ENCODE measurements at places on chromosomes 1 and 21.

DNA sequence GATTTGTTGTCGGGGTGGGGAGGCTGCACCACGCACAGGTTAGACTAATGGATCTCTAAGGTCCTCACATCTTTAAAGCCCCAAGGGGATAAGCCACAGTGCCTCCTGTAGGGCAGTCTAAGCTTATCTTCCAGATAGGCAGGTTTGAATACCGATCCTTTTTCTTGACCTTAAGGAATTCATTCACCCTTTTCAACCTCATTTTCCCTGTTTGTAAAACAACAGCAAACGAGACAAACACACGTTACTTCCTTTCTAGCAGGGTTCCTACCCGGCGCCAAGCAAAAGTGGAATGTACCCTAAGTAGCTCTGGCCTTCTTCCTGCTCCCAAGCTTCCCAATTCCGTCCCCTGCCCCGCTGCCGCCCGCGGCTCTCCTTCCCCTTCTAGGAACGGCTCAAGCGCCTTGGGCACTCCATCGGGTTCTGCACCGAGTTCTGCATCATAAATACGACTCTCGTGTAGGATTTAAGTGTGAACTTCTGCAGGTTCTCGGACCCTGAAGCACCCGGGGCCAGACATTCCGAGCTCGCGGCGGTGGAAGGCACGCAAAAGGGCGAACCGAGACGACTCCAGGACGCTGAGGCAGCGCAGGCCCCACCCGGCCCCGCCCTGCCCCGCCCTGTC is 548 bp upstream of the CDC20 start:
- DNase-seq, result peak; percentile 41

DNA sequence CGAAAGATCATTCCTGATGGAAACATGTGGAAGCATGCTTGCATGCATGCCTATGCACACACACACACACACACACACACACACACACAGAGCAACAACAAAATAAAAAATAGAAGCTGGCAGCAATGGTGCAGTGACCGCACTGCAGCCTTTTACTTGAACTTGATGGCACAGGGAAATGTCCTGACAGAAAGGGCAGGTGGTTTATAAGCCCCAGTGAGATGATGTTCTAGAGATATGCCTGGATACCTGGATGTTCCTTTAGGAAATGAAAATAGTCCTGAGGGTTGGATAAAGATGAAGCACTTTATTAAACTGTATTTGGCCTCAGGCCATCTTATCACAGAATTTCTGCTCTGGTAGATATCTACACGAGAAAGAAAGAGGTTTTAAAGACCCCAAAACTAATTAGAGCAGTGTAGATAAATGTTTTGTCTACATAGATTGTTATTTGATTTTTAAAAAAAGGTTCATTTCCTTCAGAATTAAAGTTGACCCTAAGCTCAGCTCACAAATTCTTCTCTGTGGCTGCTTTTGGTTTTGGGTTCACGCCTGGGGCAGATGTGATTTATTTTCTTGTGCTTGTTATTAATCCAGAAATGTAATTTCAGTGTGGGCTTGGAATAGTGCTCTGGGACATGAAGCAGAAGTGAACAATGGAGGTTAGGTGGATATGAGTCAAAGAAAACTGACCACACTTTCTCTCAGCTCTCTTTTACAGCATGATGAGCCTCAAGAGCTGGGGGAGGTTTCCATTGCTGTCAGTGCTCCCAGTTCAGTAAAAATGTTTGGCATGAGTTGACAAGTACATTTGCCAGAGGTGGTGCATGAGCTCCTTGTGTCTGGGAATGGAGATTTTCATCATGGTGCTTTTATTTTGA is 22.9 kb downstream of the ADAM30 start:
- no peak for DNase-seq

GRCh38 chr1:101112051-101112780 is 86.6 kb upstream of the DPH5 start:
- no peak for DNase-seq

DNA sequence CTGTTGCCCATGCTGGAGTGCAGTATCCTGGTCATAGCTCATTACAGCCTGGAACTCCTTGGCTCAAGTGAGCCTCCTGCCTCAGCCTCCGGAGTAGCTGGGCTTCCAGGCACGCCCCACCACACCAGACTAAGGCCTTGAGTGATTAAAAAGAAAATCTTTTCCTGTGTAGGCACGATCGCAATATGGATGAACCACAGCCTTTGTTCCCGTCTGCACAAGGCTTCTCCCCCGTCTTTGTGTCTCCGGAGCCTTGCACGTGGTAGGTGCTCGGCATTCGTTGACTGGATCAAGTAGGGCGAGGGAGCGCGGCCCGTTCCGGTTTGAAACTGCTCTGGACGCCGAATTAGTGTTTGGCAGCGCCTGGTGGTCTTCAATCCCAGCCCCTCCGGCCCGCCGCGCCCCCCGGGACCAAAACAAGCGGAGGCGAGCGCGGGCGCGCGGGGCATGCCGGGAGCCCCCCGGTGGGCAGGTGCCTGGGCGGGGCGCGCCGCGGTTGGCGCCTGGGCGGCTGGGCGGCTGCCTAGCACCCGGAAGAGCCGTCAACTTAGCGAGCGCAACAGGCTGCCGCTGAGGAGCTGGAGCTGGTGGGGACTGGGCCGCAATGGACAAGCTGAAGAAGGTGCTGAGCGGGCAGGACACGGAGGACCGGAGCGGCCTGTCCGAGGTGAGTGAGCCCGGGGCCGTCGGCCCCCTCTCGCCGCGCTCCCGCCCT is at the start of gene SFT2D2:
SFT2D2 (plus strand) TSS at position 529 of the 715 bp plus-strand sequence; CDS start at position 605, 76 bp downstream.
- DNase-seq, result peak; percentile 81

- DNase-seq, result no peak
These were observed 151.7 kb downstream of the HLX start for GRCh38 chr1:221030990-221031389.

- no peak for DNase-seq
These were observed 76.4 kb downstream of the ACBD6 start for GRCh38 chr1:180425952-180426351.

GRCh38 chr1:50175719-50176639 is 67.3 kb downstream of the ELAVL4 start:
- no peak for DNase-seq

DNA sequence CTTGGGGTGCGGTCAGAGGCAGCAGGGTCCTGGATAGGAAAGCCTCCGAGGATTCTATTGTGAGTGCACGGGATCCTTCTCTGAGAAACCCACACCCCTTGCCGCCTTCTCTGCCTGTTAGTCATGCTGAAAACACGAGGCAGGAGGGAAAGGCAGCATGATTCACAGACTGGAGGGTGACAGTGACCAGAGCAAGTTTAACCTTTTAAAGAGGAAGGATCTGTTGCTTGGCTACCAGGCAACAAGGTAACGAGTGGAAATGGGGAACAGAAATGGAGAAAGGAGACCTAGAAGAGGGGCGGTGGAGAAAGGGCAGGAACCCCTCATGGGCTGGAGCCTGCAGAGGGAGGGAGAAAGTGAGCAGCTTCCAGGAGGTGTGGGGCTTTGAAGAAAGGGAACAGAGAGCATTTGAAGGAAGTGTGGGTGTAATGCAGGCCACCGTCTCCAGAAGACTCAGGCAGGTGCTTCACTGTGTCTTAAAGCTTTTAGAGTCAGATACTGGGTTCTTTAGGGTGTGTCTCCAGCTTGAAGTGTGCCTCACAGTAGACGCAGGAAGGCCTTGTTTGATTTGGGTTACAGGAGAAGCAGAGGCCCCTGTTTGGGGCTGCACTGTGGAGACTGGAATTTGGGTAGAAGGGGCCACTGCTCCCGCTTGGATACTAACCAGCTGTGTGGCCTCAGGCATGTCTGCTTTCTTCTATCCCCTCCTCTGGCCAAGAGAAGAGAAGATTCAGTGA is 19.1 kb downstream of the OPTC start:
- no peak for DNase-seq

DNA sequence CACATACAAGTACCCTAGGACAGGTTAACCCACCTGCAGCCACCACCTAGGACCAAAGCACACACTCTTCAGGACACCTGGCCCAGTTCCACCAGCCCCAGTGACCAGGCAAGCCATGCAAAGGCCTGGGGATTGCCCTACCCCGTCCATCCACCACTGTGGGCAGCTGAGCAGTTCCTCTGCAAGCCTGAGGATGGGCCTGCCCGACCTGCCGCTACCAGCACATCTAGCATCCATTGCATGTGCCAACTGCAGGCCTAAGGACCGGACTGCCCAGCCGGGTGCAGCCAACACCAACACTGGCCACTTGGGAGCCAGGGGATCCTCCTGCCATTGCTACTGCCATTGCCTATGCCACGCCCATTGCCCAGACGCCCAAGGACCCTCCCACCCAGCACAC is 558.3 kb downstream of the SMYD3 start:
- no peak for DNase-seq

GRCh38 chr1:182331387-182331786 is 60.2 kb downstream of the GLUL start:
- no peak for DNase-seq

DNA sequence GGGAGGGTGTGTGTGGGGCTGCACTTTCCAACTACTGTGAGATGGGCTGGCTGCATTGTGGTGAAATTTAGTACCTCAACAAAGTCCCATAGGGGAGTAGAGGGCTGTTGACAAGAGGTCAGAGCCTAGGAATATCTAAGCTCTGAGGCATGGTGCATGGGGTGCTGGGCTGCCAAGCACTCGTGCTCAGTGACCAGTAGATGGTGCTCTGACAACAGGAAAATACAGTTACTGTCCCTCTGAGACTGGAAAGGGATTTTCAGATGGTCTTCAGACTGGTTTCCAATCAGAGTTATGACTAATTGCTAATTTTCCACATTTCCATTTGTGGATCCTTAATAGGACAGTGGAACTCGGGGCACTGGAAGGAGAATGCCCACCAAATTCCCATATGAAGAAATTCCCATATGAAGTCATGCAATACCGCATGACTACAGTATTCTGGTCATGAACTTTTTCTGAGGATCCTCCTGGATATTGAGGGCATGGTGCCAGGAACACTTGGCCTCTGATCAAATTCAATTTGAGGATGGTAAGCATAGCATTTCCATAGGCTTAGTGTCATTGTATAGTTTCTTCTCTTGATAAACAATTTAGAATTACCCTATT is 4.1 kb upstream of the CACNA1E start:
- peak; percentile 62 for DNase-seq

DNA sequence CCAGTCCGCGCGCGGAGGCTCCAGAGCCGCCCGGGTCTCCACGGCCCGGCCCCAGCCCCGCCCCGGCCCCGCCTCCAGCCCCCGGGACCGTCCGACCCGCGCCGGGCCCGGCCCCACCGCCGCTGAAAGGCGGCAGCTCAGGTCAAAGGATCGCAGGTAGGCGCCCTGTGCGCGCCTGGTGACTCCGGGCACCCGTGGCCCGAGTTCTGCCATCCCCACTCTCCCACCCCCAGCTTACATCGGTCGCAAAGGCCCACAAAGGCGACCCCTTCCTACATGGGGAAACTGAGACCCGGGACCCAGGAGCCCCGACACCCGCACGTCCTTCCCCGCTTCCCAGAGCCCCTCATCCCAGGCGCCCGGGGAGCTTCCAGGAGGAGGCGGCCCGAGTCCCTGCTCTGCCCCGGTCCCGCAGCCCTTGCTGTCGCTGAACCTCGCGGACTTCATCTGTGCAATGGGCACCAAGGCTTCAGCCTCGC is at the start of gene TMEM200B:
TMEM200B (minus strand) TSS at position 17 of the 479 bp plus-strand sequence. CDS start 2,075 bp downstream, outside the sequence.
- DNase-seq, result no peak

GRCh38 chr1:205246351-205247119 is 18.8 kb downstream of the TMCC2 start:
- no peak for DNase-seq

- DNase-seq, result no peak
These were observed 150.8 kb downstream of the VPS13D start for GRCh38 chr1:12380326-12381249.

- no peak for DNase-seq
These were observed 73.4 kb downstream of the PLPPR5 start for GRCh38 chr1:98931128-98931835.

- no peak for DNase-seq
These were observed 31.2 kb upstream of the CASZ1 start for GRCh38 chr1:10827377-10828333.

DNA sequence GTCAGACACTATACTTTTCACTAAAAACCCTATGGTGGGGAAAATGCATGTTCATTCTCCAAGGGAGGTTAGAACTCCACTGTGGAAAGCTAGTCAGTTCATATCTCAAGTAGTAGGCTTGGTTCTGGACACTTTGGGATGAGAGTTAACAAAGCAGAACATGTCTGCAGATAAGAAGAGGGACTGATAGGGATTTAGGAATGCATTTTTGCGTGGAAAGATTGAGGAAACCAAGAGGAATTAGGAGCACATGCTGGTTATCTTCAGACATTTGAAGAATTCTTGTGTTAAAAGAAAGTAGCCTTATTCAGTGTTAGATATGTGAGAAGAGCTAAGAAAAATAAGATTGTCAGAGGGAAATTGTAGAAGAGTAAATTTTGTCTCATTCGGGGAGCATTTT is 1.2 kb upstream of the GRIK1 start:
- DNase-seq, result no peak

DNA sequence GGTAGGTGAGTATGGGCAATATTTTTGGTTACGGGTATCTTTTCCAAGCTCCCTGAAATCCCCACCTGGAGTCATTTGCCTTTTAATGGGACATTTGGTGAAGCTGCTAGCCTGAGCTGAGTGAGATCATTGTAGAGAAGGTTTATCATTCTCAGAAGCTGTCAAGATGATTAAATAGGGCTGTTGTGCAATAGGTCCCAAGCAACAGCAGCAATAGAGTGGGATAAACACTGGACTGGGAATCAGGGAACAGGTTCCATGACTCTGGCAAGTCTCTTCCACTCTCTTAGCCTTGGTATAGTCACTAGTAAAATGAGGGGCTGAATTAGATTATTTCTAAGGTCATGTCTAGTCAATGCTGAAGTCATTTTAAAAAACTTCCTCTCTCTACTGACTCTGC is 30.3 kb upstream of the FAM78B start:
- DNase-seq, result no peak

DNA sequence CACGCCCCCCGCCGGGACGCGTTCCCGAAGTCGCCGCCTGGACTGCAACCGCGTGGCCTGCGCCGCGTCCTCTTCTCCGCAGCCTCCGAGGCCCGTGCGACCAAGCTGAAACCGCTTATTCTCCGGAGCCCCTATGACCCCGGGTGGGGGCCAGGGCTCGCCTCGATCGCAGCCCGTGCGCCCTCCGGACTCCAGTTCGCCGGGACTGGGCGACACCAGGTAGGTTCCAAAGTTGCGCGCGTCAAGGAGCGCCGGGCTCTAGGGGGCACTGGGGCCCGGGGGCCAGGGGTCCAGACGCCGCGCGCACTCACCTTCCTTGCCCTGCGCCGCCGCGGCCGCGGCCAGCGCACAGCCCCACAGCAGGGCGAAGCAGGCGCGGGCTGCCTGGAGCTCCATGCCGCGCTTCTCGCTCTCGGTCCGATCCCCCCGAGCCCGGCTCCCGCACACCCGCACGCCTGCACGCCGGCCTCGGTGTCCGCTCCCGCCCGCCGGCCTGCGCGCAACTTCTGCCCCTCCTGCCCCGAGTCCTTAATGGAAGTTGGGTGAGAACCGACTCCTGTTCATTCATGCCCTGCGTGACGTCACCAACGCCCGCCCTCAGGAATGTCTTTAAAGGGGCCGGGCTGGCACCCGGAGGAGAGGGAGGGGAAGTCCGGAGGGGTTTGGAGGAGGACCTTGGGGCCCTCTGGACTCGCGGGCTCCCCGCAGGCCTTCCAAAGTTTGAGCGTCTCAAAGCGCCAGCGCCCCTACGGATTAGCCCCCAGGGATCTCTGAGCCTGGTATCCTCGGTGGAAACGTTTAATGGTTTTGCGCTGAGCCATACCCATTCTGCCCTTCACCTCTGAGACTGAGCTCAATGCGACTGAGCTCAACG is at the start of gene EPHA2:
EPHA2 (minus strand) TSS at position 533 of the 874 bp plus-strand sequence; CDS start at position 396, 137 bp downstream.
- DNase-seq, result no peak

GRCh38 chr21:17390569-17390968 is 122.3 kb upstream of the CXADR start:
- no peak for DNase-seq

GRCh38 chr1:78603206-78603605 is 17.0 kb upstream of the IFI44L start:
- DNase-seq, result no peak
